ENCODE measurements at places on chromosomes 12 and 14.
A peak's percentile ranks its signal among the peaks of the same experiment; 100 is the strongest.

DNA sequence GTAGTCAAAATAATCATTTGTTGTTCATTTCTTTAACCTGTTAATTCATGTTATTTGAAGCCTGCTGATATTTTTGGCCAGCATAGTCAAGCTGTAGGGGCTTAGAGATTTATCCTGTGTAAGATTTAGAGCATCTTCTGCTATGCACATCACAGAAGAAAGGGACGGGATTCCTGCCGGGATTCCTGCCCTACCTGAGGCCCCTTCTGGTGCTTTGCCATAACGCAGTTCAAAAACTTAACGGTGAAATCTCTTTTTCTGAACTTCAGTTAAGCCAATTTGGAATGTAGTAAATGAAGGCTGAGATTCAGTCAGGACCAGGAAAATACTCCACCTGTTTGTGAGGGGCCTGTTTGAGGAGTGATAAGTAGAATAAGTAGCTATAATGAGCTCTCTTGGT is 50.7 kb upstream of the TMEM260 start:
- DNase-seq, result no peak

GRCh38 chr12:68364893-68365725 is 32.9 kb upstream of the MDM1 start:
- DNase-seq, result peak; percentile 58

- no peak for DNase-seq
Observed at GRCh38 chr14:89251061-89251460, 166.0 kb downstream of the FOXN3 start.

DNA sequence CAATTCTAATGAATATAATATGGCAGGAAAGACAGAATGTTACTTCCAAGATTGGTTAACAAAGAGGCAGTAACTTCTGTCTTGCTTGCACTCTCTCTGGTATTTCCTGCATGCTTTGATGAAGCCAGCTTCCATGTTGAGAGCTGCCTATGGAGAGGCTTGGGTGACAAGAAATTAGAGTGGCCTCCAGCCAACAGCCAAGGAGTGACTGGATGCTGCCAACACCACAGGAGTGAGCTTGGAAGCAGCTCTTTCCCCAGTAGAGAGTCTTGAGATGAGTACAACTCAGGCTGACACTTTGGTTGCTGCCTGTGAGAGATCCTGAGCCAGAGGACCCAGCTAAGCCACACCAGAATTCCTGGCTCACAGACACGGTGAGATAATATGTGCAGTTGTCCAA is 183.1 kb downstream of the RMST start:
- DNase-seq, result no peak

GRCh38 chr12:108099073-108099472 is 30.0 kb upstream of the WSCD2 start:
- no peak for DNase-seq
